ENCODE measurements at places on chromosomes 4 and X. TPM values are rescaled to one million over a fixed set of nuclear protein-coding genes. Genes with fewer than 3 reads are reported as not detected.

USP17L30 gene
- total RNA-seq = not detected

DGAT2L6 gene
- not detected for total RNA-seq

- no peak for DNase-seq
Measured at GRCh38 chr4:52592287-52592686, 66.8 kb downstream of the USP46 start.

FAM47A gene
- not detected for total RNA-seq

SHROOM4 gene
- not detected for total RNA-seq

ADH1A gene
- total RNA-seq = not detected

- DNase-seq = no peak
Measured at GRCh38 chrX:45660477-45660876, 459.8 kb upstream of the DIPK2B start.

GRCh38 chr4:123516576-123516975 lies 120.0 kb downstream of the SPRY1 start:
- DNase-seq = no peak

- no peak for DNase-seq
Measured at GRCh38 chrX:112826023-112826422, 14.6 kb downstream of the AMOT start.

- DNase-seq = no peak
Measured at GRCh38 chr4:140557831-140558435, 10.8 kb downstream of the UCP1 start.

DNA sequence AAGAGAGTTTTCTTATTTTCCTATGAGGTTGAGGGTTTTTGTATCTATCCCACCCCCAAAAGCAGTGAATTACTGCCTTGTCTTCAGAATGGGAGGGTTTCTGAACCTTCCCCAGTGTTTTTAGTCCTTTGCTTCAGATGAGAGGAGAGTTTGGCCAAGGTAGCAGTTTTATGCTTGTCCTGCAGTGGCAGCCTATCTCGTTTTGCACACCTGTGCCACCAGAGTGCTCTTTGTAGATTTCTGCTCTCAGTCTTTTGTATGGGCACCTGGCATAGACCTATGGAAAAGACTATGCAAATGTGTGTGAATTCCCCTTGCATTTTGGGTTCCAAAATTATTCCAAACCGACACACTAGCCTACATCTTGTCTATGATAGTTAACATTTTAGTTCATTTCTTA lies 5.8 kb downstream of the TBC1D19 start:
- DNase-seq = no peak

TEX13C gene
- total RNA-seq = not detected

- DNase-seq = no peak
Measured at GRCh38 chr4:102586002-102586643, 85.0 kb downstream of the NFKB1 start.
